ENCODE measurements at places on chromosomes 2 and 18.
A peak's percentile ranks its signal among the peaks of the same experiment; 100 is the strongest.

DNA sequence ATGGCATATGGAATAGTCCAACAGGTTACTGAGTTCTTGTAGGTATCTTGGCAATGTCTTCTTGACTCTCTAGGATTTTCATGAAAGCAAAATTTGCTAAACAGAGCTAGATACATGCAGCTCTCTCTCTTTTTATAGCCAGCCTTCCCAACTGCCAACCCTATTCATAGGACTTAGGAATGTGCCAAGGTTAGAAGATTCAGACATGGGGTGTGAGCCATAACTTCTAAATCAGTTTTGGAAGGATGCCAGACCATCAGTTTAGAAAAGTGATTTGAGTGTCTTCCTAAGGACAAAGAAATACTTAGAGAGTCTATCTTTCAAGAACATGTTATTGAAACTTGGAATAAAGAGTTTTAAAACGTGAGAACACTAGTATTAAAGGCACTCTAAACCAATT is 619.5 kb upstream of the FANCL start:
- no peak for DNase-seq

GRCh38 chr18:69177702-69178101 is 223.0 kb upstream of the DOK6 start:
- no peak for DNase-seq

GRCh38 chr2:18752022-18752493 is 162.7 kb upstream of the NT5C1B start:
- no peak for DNase-seq

- no peak for DNase-seq
These were observed 593.3 kb upstream of the SYT4 start for GRCh38 chr18:43870626-43871025.

DNA sequence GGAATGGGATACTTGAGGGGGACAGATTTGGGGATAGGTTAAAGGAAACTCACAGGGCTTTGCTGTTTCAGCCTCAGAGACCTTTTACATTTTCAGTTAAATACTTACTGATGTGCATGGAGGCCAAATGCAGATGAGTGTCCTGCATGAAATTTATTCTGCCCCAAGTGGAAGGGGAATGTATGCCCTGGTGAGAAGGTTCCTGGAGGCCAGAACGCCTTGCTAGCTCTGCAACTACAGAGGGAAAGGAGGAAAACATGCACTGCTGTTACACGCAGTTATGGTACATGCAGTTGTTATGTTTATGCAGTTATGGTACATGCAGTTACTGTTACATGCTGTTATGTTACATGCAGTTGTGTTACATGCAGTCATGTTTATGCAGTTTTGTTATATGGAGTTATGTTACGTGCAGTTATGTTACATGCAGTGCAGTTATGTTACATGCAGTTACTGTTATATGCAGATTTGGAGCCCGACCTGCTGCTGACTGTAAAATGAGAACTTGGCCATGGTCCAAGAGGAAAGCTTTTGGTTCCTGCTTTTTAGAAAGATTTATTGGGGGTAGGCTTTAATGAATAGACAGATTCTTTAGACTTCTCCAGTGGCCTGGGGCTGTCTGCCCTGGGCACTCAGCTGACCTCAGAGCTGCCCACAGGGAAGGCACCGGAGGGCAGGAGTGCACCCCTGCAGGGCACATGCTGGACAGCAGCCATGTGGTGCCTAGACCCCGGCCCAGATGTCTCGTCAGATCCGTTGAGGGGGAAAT is 84.1 kb downstream of the LDLRAD4 start:
- DNase-seq, result no peak

- DNase-seq, result no peak
These were observed 39.1 kb downstream of the CRACDL start for GRCh38 chr2:98896944-98897343.

GRCh38 chr18:61851940-61852451 is 40.8 kb downstream of the RNF152 start:
- no peak for DNase-seq

DNA sequence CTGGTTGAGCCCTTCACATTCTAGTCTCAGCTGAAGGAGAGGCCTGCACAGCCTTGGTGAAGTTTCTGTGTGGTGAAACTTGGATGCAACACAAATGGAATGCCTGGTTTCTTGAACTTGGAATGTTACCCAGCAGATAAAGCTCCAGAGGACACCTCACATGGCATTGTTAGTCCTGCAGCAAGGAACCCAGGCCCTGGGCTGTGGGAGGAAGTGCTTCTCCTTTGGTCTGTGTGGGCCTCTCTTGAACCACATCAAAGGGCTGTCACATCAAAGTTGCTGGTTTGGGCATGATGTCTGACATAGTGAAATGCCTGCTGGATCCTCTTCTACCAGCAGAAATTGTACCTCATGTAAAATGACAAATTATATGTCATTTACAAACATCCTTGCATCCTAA is 198.5 kb downstream of the FHOD3 start:
- DNase-seq, result no peak

- peak; percentile 18 for DNase-seq
These were observed 1.9 kb upstream of the MEIS1 start for GRCh38 chr2:66432801-66433694.

GRCh38 chr2:144950899-144951560 is 431.1 kb upstream of the ZEB2 start:
- no peak for DNase-seq

- DNase-seq, result no peak
These were observed 119.1 kb upstream of the PELI1 start for GRCh38 chr2:64263315-64263714.

DNA sequence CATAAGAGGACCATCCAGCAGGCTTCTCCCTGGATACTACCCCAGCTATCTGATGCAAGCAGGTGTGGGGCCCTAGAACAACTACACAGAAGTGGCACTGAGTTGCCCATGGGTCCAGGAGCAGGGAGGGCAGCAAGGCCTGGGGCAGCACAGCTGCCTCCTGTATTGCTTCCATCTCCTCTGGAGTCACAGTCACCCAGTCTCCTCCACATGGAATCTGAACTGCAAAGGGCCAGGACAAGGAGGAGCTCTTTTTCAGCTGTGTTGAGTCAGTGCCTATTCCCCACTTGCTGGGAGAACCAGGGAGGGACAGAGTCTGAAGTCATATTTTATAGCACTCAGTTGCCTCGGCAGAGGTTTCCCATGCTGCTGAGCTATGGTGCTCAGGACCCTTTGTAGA is 67.9 kb upstream of the ALPP start:
- DNase-seq, result no peak

- no peak for DNase-seq
These were observed 31.7 kb upstream of the COBLL1 start for GRCh38 chr2:164873210-164873908.

DNA sequence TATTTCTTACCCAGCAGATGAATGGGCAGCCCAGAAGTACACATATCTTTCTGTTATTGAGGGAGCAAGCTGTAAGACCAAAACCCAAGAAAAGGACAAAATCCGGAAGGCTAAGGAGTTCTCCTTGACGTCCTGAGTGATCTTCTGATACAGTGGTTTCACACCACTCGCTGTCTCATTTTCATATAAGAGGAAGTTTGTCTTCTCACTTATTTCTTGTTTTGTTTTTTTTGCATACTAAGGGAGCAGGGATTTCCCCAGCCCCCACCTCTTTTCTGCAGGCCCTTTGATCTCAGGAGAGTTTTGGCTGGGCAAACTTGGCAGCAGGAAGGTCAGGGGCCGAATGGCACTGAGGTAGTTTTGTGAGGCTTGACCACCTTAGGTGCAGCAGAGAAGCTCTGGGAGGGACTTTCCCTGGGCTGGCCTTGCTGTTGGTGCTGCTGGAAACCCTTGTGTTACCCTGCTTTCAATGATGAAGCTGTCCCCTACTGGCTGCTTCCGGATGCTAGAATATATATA is 13.3 kb downstream of the CHRNA1 start:
- no peak for DNase-seq

- DNase-seq, result no peak
These were observed 193.5 kb downstream of the PPP1R1C start for GRCh38 chr2:182179176-182179575.

GRCh38 chr2:57437077-57437476 is 609.5 kb upstream of the VRK2 start:
- no peak for DNase-seq

DNA sequence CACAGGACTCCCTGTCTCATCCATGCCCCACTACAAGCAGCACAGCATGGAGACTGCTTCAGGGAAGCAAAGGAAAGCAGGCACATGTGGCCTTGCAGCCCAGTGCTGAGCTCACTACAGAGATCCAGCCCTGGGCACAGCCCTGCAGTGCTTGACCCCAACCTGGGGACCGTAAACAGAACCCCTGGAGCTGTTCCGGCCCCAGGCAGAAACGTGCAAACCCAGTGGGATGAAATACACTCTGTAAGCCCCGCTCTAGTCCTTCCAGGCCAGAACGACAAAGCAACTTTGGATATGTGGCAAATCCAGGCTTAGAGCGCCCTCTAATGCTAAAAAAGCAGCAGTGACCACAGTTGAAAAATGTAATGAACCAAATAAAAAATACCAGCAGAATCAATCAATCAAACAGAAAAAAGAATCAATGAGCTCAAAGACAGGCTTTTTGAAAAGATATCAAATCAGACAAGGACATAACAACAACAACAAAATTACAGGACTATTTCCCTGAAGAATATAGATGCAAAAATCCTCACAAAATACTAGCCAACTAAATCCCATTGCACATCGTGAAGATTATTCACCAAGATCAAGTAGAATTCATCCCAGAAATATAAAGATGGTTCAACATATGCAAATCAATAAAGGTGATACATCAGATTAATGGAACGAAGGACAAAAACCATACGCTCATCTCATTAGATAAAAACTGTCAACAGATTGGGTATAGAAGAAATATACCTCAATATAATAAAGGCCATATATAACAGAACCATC is 45.6 kb downstream of the ZNF519 start:
- no peak for DNase-seq

- no peak for DNase-seq
These were observed 129.1 kb downstream of the DDX1 start for GRCh38 chr2:15720561-15721307.

DNA sequence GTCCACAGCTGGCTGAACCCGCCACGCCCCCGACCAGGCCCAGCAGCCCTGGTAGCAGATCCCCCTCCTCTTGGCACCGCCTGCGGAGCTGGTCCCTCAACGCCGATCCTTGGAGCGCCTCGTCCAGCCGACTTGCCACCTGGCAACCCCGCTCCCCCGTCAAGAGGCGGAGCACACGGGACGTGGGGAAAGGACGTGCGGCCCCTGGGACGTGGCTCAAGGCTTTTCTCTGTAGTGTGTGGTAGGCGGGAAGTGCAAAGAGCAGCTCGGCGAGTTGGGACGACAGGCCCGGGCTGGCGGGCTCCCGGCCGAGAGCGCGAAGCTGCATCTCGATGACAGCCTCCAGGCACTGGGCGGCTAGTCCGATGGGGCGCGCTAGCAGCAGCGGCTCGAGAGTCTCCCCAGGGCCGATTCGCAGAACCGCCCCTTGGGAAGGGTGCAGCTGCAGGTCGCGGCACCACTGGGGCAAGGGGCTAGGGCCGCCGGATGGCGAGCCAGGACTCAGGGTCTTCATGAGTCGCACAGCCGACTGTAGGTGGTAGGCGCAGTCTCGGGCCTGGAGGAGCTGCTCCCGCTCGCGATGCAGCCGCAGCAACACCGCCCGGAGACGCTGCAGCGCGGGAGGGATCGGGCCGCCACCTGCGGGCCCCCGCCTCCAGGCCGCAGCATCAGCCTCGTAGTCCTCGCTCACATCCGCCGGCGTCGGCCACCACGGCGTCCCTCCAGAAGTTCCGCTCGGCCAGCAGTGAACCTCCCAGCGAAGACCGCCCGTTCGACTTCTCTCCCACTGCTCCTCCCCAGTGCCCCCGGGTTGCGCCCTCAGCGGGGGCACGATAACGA is 617 bp downstream of the CCDC142 start:
- DNase-seq, result no peak

DNA sequence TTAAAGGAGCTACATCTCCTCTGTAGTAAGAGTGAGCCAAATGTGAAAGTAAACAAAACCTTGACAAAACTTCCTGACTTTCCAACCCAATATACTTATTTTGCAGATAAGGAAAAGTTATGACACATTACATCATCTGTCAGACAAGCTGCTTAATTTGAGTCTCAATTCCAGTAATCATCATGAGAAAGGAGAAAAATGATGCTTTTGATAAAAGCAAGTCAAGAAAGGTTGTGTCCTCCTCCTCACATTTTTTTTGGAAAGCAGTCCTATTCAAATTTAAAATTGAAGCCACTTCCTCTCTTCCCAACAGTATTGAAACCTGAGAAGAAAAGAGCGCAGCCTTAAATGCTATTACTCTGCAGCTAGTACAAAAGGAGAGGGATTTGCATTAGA is 519.6 kb downstream of the LRP1B start:
- no peak for DNase-seq

GRCh38 chr2:216206041-216206703 is 97.0 kb downstream of the XRCC5 start:
- DNase-seq, result no peak

- no peak for DNase-seq
These were observed 8.6 kb upstream of the KCNE4 start for GRCh38 chr2:223043164-223043941.

- no peak for DNase-seq
These were observed 62.8 kb upstream of the LAPTM4A start for GRCh38 chr2:20113986-20114938.

- no peak for DNase-seq
These were observed 79.3 kb downstream of the TGFA start for GRCh38 chr2:70474256-70474848.

DNA sequence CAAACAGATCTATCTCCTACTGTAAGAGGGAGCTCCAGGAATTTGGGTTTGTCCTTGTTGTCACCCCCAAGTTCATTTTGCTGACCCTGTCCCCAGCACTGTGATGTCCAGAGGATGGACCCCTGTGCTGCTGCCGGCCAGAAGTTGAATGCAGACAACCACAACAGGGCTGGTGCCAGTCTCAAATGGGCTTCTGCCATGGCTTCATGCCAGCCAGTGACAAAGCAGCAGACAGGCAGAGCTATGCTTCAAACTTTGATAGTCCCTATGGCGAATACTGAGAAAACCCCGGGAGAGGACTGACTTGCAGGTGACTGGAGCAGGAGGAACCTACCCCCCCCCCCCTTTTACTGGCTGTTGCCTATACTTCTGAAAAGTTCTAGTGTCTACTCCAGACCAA is 3.2 kb downstream of the SMAD7 start:
- DNase-seq, result no peak

DNA sequence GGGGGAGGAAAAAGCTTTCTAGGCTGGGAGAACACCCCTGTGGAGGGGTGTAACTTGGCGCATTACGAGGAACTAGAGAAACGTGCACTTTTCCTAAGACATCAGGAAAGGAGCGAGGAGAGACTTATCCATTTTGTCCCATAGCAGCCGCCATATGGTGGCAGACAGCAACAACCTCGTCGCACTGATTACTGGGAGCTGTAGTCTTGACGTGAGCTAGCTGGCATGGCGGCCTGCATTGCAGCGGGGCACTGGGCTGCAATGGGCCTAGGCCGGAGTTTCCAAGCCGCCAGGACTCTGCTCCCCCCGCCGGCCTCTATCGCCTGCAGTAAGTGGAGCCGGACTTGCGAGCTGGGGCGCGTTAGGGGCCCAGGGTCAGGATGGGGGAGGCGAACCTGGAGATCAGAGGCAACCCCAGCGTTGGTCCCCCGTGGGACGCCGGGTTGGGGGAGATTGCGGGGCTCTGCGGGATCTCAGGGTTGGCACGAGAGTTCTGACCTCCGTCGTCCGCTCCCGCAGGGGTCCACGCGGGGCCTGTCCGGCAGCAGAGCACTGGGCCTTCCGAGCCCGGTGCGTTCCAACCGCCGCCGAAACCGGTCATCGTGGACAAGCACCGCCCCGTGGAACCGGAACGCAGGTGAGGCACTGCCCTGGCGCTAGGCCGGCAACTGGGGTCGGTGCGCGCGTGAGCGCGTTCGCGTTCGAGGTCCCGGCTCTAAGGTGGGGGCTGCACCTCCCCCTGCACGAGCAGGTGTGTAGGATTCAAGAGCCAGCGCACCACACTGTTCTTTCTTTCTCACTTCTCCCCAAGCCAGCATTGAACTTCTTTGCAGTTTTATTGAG is at the start of gene MRPL19:
Gene MRPL19, plus strand, starts transcription at position 201 of the 843 bp plus-strand sequence. Its CDS starts 25 bp downstream, at position 226.
- DNase-seq, result no peak

Measured in cortex of kidney (tissue), 1 donor.